SK-N-SH (cell line): ENCODE measurements at places on chromosomes 2 and 18.

DNA sequence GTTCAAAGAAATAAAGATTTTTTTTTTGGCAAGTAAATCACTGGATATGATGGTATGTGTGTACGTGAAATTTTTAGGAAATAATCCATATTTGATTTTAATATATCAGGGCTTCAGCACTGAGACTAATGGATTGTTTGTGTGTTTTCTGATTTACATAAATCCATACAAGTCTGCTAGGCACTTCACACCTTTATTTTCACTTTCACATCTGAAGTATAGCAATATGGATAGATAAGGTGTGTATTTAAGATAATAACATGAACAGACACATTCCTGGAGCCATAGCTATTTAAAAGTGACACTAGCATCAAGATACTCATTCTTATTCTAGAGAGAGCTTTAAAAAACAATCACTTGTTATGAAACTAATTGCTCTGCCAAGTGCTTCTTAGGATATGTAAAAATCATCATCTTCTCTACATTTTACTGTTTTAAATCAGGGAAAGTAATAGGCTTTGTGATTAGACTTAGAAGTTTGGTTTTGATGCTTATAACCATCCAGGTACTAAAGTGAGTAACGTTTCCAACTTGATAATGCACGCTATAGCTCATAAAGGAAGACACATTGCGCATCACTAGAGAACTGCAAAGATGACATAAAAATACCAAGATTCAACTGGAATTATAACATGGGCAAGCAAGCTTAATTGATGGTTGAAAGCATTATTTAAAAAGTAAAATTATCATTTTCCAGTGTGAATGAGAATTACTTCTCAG is 208.9 kb downstream of the ZEB2 start:
- DNase-seq, result no peak

DNA sequence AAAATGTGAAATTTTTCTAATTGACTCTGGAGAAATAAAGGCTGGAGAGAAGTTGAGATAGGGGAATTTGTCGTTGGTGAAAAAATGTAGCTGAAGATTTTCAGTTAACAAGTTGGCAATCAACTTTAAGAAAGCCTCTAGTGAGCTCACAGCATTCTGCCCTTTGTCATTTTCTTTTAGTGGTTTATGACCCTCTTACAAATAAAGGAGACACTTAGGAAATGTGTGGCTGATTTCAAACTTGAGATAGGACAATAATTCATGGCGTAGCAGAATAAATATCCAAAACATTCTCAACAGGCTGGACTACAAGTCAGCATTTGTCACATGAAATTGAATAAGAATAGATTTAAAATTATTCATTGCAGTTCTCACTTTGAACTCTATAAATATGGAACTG is 412.5 kb upstream of the SPHKAP start:
- no peak for DNase-seq

GRCh38 chr2:215606219-215606618 is 170.4 kb upstream of the FN1 start:
- DNase-seq, result no peak

GRCh38 chr18:3993941-3994687 is 461.0 kb downstream of the DLGAP1 start:
- no peak for DNase-seq

- no peak for DNase-seq
Observed at GRCh38 chr2:214801068-214801467, 8.4 kb downstream of the BARD1 start.

DNA sequence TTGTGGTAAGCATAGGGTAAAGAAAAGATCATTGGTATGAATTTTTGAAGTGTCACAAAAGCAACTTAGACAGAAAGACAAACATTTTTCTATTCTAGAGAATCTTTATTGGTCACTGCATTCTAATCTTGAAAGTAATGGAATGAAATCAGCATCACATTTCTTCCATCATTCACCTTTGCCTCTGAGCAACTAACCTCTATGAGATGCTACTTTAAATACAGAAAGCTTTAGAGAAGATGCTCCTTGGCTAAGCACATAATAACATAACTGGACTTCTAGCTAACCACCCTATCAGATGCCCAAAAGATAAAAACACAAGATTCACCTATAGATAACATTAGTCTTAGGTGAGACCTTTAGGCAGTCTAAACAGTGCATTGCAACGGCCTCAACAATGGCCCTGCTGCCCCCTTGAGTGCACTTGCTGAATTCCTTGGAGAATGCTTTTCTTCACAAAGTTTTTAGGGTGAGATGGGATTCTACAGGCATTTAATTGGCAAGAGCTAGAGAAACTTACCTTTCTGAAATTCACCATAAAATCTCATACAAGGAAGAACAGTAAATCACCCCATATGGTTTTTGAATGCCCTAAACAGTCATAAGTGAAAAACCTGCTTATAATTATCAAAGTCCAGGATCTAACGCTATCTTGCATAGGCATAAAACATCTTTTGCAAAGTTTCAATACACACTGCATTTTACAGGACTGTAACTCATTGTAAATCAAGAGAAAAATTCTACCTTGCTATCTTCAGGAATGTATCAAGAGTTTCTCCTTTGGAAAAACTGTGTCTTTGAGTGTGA is 791.3 kb upstream of the CHAC2 start:
- no peak for DNase-seq

DNA sequence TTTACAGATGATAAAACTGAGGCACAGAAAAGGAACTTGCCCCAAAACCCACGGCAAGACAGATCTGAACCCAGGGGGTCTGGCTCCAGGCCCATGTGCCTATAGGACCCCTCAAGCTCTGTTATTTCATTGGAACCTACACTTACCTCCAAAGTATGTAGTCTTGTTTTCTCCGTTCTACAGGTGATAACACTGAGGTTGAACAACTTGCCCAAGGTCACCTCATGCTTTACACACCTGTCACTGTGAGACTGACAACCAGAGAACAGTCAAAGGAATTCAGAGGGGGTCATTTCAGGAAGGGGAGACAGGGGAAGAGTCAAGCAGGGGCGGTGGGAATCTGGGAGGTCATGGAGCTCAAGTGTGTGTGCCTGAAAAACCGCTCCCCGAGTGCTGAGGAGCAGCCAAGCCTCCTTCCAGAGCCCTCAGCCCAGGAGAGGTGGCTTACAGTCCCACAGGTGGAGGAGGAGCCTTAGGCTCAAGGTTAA is 47.7 kb downstream of the SERTAD2 start:
- no peak for DNase-seq

- no peak for DNase-seq
Observed at GRCh38 chr2:157170299-157170698, 87.2 kb upstream of the GALNT5 start.

DNA sequence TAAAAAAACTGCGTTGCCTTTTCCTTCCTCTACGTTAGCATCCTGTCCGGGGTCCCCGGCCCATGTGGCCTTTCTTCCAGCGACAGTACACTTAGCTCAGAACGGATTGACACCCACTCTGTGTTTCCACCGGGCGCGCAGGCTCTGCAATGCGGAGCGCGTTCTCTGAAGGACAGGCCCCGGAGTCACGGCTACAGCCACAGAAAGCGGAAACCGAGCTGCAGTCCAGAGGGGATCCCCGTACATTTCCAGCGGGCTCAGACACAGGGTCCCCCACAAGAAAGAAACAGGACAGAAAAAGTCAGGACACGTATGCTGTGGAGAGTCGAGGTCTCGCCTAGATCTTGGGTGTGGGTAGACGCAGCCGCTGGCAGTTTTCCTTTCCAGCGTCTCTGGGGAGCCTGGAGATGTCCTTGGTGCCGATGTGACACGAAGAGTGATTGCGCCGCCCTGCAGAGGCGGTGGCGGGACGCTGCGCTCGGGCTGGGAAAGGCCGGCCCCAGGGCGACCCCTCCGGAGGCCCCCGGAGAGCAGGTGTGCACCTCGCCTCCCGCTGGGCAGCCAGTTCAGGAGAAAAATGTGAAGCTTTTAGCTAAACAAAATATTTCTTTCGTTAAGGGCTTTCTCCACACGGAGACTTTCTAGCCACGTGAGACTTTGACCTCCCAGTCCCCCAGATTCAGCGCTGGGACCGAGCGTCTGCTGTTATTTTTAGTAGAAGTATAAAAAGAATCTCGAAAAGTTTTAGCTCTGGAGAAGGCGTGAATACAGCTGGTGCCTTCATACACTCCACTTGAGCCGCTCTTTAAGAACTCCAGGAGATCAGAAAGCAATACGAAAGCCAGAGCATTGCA is 1.3 kb upstream of the ACKR3 start:
- peak; percentile 38 for DNase-seq

- DNase-seq, result peak; percentile 64
Observed at GRCh38 chr2:236608188-236608525, 38.5 kb downstream of the ACKR3 start.

DNA sequence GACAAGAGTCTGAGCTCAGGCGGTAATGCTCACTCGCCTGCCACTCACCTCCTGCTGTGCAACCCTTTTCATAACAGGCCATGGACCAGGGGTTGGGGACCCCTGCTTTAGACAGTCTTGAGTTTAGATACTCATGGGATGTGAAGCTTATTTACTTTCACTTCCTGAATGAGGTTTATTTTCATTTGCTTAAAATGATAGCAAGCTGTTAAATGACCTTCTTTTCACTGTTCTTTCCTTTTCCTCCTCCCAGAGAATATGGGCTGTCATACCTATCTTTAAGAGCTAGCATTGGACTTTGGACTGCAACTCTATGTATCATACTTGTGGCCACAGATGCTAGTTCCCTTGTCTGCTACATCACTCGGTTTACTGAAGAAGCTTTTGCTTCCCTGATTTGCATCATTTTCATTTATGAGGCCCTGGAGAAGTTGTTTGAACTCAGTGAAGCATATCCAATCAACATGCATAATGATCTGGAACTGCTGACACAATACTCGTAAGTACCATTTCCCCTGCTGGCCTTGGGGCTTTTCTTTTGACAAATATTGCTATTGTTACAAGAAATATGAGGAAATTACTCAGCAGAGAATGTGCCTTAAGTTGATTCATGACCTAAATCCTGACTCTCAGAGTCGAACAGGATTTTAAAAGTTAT is 168.5 kb downstream of the DPP4 start:
- DNase-seq, result no peak

- DNase-seq, result no peak
Observed at GRCh38 chr2:118593257-118593656, 254.2 kb downstream of the EN1 start.

GRCh38 chr2:230184727-230185578 is 34.8 kb downstream of the SP110 start:
- no peak for DNase-seq

DNA sequence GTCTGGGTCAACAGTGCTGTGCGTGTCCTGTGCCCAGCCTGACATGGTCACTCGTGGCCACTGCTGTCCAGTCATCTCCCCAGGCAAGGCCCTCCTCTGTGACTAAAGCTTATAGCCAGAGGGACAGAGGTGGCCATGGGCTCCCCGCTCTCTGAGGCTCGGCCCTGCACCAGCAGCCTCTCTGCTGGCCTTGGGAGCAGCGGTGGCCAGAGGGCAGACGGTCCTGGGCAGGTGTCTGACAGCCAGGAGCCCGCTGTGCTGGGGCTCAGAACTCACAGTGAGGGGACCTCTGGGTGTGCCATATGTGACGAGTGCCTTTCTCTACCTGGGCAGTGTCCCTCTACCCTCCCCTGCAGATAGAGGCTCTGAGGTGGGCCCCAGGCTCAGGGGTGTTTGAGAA is 98.7 kb downstream of the FAM210A start:
- no peak for DNase-seq

- DNase-seq, result no peak
Observed at GRCh38 chr2:51335087-51336058, 303.4 kb upstream of the NRXN1 start.

DNA sequence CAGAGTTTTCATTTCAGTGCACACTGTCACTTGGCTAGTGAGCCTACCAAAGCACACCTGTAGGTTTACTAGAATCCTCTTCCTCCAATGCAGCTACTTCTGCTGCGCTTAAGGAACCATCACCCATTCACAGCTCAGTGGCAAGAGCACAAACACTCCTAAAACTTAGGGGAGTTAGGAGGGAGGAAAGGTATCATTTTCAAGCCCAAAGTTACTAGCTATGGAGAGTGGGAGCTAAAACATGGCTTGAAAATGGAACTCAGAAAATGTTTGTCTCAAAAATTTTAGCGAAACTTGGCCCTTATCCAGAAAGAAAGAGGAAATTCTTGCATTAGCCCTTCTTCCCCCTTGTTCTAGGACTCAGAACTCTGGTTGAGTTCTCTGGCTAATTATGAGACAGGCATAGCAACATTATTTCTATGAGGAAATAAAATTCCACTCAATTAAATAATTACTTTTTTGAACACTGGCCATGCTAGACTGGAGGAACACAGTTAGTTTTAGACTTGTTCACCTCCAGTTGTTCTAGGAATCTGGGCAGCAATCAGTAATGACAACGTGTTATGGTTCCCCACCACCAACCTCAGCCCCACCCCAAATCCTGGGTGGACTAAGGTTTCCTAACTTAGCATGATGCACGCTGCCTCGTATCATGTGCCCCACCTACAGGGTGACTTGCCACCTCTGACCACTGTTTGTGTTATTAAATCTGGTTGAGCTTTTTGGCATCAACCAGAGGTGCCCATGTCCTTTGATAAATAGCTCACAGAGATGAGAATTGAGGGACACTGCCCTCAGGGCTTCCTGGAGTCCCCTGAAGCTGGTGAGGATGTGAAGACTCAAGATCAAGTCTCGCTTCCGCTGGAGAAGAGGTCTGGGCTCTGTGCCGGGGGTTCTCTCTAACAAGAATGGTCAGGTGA is 32.8 kb downstream of the LPIN2 start:
- no peak for DNase-seq

DNA sequence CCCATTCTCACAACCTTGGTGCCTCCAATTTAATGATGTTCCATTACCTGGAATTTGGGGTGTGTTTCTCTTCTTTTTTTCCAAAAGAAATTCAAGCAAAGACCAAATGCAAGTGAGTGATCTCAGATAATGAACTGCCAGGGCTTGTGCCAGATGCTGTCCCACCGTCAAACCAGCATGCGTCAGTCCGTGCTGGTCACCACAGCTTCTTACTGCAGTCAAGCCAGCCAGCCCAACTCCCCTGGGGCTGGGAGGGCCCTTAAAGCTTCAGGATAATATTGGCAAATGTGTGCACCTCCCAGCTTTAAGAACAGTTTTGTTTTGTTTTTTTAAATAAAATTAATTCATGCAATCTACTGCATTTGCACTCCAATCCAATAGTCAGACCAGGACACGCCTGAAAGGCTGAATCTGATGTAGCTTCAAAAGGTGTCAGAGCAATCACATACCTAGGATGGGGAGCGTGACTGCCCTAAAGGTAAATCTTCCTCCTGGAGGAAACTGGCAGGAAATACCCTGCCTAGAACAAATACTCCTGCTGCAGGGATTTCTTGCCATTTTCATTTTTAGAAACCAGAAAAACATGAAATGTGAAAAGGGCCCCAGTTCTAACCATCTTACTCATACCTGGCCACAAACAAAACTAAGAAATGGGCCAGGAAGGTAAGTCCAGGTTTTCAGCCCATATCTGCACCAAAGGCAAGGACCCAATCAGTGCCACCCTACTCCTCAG is 26.8 kb upstream of the SP3 start:
- peak; percentile 36 for DNase-seq

GRCh38 chr18:78640246-78640995 is 339.2 kb upstream of the SALL3 start:
- no peak for DNase-seq

DNA sequence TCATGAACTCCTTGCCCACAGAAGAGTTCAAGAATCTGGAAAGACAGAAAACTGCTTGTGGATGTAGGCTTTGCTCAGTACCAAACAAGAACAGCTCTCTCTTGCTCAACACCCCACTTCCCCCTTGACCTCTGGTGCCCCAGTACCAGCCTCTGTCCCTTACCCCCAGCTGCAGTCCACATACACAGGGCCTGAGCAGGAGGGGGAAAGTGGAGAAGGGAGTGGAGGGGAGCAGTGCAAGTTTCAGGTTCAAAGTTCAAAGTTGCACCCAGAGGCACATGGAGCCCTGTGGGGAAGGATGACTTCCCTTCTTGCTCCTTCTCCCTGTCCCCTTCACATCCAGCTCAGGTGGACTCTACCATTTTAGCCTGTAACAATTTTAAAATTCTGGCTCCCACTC is 61.1 kb upstream of the LPIN2 start:
- no peak for DNase-seq
